Esophagus muscularis mucosa (tissue), 4 donors: ENCODE measurements at places on chromosomes 2 and 18. TPM values are rescaled to one million over a fixed set of nuclear protein-coding genes. Genes with fewer than 3 reads are reported as not detected.

Gene TP53I3
- 10.6 TPM for total RNA-seq

Gene TTC21B
- 25.8 TPM for total RNA-seq

Gene PDE1A
- total RNA-seq, result 10.5 TPM

DNA sequence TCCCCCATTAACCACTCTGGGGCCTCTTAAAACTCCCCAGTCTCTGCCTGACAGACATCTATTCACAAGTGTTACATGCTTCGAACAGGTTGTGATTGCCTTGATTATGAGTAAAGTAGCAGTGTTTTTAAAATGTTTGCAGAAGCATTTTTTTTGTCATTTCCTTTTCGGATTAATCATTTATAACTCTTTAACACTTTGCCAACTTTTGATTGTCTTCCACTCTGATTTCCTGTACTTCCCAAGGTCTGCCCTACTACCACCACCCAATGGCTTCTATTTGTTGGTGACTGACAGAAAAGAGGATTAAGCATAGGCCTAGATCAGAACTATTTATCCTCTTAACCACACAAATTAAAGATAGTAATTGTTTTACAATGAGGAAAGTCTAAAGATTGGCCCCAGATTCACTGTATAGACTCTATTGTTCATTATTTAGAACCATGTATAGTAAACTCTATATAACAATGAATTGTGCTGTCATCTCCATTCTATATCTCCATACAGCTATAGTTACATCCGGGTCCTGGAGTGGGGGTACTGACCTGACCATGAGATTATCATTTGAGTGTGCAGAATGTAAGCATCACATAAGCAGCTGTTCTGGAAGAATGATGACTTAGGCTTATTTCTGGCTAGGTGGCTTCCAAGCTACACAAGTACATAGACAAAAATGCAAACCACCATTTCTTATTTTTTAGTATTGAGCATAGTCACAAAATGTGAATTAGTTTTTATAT lies 110.3 kb upstream of the RBMS1 start:
- DNase-seq, result no peak

- no peak for DNase-seq
Observed at GRCh38 chr2:177641331-177641730, 248.8 kb downstream of the AGPS start.

- DNase-seq, result no peak
Observed at GRCh38 chr2:235630718-235631296, 137.0 kb downstream of the AGAP1 start.

DNA sequence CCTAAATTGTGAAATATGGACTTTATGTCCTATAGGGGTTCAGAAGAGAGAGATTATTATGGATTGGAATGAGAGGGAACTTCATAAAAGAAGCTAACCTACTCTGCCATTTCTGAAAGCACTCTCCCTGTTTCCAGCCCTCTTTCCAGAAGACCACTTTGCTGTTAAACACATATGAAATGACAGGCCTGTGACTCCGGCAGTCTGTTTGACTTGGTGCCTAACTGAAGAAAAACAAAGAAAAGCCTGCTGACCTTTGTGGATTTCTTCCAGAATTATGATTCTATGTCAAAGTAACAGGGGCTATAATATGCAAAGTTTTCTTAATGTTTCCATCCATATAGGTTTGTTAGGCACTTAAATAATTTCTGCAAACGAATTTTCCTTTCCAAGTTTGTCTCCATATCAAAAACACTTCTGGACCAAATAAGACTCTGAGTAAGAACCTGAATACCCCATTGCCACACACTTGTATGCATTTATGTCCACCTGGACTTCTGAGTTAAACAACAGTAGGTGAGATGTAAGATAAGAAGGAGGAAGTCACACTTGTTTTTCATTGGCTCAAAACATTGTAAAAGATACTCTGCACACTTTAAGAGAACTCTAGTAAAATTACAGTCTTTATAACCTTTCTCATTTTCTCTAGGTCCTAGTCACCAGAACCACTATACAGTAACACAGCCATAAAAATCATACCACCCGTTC lies 111.7 kb downstream of the PIEZO2 start:
- DNase-seq, result no peak

DNA sequence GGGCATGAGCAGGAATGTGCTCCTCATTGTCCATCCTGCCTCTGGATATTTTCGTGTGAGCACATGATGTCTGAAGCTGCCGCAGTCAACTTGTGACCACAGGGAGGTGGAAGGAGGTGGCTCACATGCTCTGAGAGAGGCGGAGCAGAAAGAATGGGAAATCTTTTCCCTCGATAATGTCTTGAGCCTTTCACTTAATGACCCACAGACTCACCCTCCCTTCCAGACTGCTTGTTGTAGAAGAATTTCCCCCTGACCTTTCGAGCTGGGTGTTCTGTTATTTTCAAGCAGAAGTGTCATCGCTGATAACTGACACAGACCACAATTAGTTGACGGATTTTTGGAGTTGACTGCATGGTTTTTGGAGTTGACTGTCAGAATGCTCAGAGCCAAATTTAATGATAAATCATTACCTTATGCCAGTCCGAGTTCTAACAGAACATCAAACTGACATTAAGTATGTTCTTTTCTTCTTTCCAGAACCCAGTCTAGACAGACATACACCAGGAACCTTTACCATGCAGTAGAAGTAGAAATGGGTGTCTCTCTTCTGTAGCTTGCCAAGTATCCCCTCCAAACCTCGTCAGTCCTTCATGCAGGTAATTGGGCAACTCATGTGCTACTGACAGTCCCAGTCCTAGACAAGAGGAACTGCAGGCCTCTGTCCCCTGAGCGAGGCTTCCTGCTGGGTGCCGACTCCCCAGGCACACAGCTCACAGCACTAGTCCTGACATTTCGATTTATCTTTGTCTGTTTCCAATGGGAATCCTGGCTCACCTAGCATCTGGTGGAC lies 29.4 kb upstream of the RTTN start:
- DNase-seq, result no peak

GRCh38 chr2:150474326-150475074 lies 13.0 kb downstream of the RND3 start:
- no peak for DNase-seq

GRCh38 chr18:8745355-8746014 lies 40.1 kb downstream of the MTCL1 start:
- DNase-seq, result no peak
